Natural killer cell treated with Interleukin-12 subunit alpha and Interleukin-12 subunit beta and Interleukin-15 and Interleukin-18, amount 100 ng/mL, for 72 hours (primary cell): ENCODE measurements at places on chromosomes 1 and 21. TPM values are rescaled to one million over a fixed set of nuclear protein-coding genes. Genes with fewer than 3 reads are reported as not detected.

The UQCRH gene
- 253 TPM for total RNA-seq

The GNAT2 gene
- not detected for total RNA-seq

The MIA3 gene
- total RNA-seq = 43.6 TPM

GRCh38 chr1:53295726-53296116, 32.1 kb downstream of the LRP8 start:
- no peak overlapping the region for H3K4me3 ChIP-seq
- no peaks in the 10 kb centered on the region for H3K27me3 ChIP-seq
- no peak for DNase-seq

GRCh38 chr1:65793359-65793732, 651 bp downstream of the PDE4B start:
- no peak overlapping the region for H3K27ac ChIP-seq
- H3K27me3 ChIP-seq = peaks cover 42% of the 10 kb centered on the region
- peak overlapping the region; percentile 16 for H3K4me3 ChIP-seq
- H3K4me1 ChIP-seq = no peaks in the 10 kb centered on the region

- no peak for DNase-seq
- H3K4me3 ChIP-seq = no peak overlapping the region
- no peak overlapping the region for H3K27ac ChIP-seq
- no peaks in the 10 kb centered on the region for H3K4me1 ChIP-seq
- H3K27me3 ChIP-seq = peaks cover 6% of the 10 kb centered on the region
- no peaks in the 10 kb centered on the region for H3K36me3 ChIP-seq
Observed at GRCh38 chr1:76949503-76949902, 82.2 kb downstream of the ST6GALNAC5 start.

DNA sequence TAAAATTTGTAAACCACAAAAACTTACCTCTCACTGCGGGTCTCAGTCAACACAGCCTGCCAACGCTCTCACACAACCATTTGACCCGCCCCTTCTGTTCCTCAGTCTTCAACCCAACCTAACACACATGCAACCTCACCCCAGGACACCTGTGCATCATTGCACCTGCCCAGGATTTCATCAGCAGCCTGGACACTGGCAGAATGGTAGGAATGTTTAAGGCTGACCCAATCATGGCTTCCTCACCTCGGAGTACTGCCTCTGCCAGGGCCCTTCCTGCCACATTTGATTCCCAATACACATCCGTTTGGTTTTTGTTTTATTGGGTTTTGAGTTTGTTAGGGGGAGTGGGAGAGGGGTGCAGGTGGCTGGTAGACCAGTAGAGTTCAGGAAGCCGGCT, 40.7 kb downstream of the TOMM20 start:
- H3K27me3 ChIP-seq = no peaks in the 10 kb centered on the region
- no peak overlapping the region for H3K4me3 ChIP-seq
- DNase-seq = no peak
- no peak overlapping the region for H3K27ac ChIP-seq
- no peaks in the 10 kb centered on the region for H3K36me3 ChIP-seq
- peaks cover 26% of the 10 kb centered on the region for H3K4me1 ChIP-seq

DNA sequence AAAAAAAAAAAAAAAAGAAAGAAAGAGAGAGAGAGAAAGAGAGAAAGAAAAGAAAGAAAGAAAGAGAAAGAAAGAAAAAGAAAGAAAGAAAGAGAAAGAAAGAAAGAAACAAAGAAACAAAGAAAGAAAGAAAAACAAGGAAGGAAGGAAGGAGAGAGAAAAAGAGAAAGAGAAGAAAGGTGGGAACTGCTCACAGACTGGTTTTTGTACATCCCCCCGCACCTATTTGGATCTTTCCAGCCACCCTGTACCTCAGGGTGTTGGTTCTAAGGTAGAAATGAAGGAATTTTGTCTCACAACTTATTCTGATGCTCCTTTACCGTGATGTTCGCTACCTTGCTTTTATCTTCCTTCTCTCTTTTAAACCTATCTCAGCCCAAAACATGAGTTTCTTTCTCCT, 43.3 kb upstream of the RGS18 start:
- H3K27ac ChIP-seq = no peak overlapping the region
- H3K4me1 ChIP-seq = no peaks in the 10 kb centered on the region
- H3K4me3 ChIP-seq = no peak overlapping the region
- no peaks in the 10 kb centered on the region for H3K27me3 ChIP-seq
- no peaks in the 10 kb centered on the region for H3K36me3 ChIP-seq
- DNase-seq = no peak

DNA sequence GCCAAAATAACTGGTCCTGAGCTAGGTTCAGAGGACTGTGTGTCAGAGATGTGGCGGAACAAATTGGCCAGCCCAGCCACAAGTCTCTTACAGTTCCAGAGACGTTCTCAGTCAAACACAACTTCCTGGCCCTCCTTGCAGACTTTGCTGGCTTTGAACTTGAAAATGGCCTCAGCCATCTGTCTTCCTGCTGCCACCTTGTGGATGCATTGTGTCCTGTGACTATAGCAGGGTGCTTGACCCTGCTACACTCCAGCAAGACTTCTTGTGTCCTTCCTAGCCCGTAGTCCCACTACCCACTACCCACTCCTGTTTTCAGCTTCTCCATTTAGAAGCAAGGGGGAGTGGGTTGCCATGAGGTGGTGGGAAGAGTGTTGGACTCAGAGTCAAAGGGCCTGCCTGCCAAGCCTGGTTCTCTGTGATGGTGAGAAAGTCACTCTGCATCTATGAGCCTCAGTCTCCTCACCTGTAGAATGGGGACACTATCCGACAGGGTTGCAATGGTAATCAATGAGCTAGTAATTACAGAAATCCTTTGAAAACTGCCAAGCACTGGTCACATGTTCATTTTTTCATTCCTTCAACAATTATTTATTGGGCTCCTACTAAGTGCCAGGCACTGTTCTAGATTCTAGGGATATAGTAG, 109.9 kb downstream of the IGSF21 start:
- no peak for DNase-seq
- no peaks in the 10 kb centered on the region for H3K4me1 ChIP-seq
- H3K27ac ChIP-seq = no peak overlapping the region

- no peak for DNase-seq
- H3K27ac ChIP-seq = no peak overlapping the region
- H3K4me1 ChIP-seq = no peaks in the 10 kb centered on the region
- no peaks in the 10 kb centered on the region for H3K36me3 ChIP-seq
- peaks cover 8% of the 10 kb centered on the region for H3K27me3 ChIP-seq
- H3K4me3 ChIP-seq = no peak overlapping the region
Observed at GRCh38 chr1:115179397-115180079, 90.2 kb upstream of the TSPAN2 start.

GRCh38 chr1:193827516-193827915, 641.1 kb upstream of the B3GALT2 start:
- H3K4me3 ChIP-seq = no peak overlapping the region
- DNase-seq = no peak
- H3K4me1 ChIP-seq = no peaks in the 10 kb centered on the region
- no peaks in the 10 kb centered on the region for H3K27me3 ChIP-seq
- peaks cover 7% of the 10 kb centered on the region for H3K36me3 ChIP-seq

DNA sequence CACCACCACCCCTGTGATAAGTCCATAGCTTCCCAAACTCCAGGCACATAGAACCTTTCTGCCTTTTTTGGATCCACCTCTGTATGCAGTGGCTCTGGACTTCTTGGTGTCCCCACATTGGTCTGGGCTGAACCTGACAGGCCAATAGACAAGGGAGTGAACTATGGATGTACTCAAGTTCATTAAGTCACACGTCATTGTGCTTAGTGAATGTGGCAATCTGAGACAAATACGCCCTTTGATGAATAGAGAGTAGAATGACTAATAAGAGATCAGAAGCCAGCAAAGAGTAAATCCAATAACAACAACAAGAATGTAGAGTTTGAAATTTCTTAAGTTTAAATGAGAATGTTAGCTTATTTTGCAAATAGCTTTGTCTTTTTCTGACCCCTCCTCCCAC, 114.8 kb downstream of the ST6GALNAC3 start:
- H3K27me3 ChIP-seq = peaks cover 16% of the 10 kb centered on the region
- H3K27ac ChIP-seq = no peak overlapping the region
- no peaks in the 10 kb centered on the region for H3K36me3 ChIP-seq
- H3K4me3 ChIP-seq = no peak overlapping the region
- DNase-seq = no peak

GRCh38 chr1:9909234-9910046, 629 bp downstream of the CTNNBIP1 start:
- no peak for DNase-seq
- peak overlapping the region; percentile 99 for H3K27ac ChIP-seq
- peak overlapping the region; percentile 100 for H3K4me3 ChIP-seq

DNA sequence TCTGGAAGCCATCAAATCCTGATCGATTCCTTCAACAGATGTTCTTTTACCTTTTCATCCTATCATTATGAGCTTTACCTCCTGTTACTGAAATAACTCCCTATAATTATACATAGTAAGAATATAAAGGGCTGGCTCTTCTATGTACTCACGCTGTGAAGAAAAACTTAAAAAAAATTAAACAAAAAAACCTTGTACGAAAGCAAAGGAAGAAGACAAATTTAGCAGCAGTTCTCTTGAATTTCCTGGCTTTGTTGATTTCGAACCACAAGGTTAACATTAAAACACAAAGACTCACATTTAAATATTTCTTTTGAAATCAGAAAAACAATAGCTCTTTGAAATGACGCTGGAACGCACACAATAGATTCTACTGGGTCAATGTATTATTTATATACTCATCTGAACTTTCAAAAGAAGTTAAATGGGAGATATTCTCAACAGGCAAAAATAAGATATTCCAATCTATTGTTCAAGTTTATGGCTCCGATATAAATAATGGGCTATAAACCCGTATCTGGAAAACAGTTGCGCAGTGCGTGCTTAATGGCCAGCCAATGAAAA, 13.6 kb upstream of the SPEN start:
- peak overlapping the region; percentile 95 for H3K4me3 ChIP-seq
- H3K27ac ChIP-seq = peak overlapping the region; percentile 95
- H3K36me3 ChIP-seq = no peaks in the 10 kb centered on the region

DNA sequence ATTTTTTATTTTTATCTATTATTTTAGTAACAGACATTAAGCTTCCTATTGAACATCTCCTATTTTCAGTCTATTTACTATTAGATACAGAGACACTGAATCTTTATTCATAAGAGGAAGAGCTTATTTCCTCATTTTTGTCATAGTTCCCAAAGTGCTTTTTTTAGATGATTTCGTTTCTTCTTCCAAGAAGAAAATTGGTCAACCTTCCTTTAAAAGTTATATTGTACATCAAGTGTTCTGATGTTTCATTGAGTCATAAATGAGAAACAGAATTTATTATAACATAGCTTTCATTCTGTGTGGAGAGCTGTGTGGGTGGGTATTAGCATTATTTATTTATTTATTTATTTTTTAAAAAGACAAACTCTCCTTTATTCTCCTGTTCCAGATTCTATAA, 50.6 kb upstream of the BACH1 start:
- H3K27me3 ChIP-seq = peaks cover 19% of the 10 kb centered on the region
- DNase-seq = no peak
- H3K4me3 ChIP-seq = no peak overlapping the region
- no peak overlapping the region for H3K27ac ChIP-seq
- H3K36me3 ChIP-seq = no peaks in the 10 kb centered on the region
- H3K4me1 ChIP-seq = peaks cover 6% of the 10 kb centered on the region

DNA sequence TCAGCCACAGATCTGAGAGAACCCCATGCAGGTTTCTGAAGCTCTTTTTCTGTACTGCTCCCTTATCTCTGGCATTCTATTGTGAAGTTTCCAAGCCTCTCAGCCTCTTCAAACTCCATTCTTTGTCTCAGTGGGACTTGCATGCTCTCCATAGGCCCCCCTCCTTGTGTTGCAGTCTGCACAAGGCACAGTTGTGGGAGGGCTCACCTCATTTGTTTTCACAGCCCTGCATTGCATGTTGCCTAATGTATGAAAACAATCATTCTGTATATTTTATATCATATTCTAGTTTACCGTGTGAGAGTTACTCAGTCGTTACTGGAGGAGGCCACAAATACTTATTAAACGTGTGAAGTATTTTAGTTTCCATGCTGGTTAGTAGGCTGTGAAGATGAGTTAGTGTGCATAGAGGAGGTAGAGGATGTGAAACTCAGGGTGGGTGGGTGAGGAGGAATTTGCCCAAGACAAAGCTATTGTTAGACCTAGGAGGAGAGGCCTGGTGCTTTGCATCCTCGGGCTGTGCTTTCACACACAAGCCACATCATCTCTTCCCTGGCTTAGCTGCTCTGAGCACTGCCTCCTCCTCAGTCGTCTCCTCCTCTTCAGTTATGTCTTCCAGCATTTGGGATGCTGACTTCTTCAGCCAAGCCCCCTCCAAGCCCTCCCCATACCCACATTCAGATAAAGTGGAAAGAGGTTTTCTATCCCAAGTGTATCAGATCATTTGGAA, 7.8 kb upstream of the CHI3L2 start:
- H3K4me3 ChIP-seq = peak overlapping the region; percentile 76
- DNase-seq = no peak
- H3K27me3 ChIP-seq = no peaks in the 10 kb centered on the region
- H3K4me1 ChIP-seq = peaks cover 86% of the 10 kb centered on the region
- H3K36me3 ChIP-seq = no peaks in the 10 kb centered on the region
- H3K27ac ChIP-seq = peak overlapping the region; percentile 87

DNA sequence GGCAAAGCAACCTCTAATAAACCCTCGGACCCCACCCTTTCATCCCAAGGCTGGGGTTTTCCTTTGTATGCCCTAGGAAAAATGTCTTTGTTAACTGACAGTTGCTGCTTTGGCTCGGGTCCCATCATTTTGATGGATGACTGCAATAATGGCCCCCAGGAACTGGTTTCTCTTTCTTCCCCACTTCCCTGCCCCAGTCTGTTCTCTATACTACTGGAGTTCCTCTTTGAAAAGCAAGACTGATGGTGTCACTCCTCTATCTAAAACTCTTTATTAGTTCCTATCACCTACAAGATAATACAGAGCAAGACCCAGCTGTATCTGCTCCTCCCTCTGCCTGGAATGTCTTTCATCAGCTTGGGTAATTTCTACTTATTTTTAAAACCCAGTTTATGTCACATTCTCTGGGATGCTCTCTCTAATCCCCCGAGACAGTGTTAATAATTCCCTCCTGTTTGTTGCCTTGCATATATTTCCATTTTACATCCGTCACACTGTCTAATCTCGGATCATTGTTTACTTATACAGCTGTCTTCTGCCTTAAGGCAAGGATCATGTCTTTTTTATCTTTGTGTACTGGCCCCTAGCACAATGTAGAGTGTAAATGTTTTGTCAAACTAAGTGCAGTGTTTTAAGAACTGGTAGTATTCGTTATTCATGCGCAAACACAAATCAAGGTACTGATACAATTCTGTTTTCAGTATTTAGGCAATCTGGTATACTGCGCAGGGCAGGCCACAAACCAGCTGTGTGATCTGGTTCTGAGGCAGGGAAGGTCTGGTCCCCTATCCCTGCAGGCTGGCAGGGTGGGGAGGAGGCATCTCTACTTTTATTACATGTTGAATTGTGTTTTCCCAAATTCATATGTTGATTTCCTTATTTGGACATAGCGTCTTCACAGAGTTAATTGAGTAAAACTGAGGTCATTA, 16.1 kb downstream of the SLAMF1 start:
- H3K4me1 ChIP-seq = peaks cover 66% of the 10 kb centered on the region
- no peak for DNase-seq
- peaks cover 35% of the 10 kb centered on the region for H3K36me3 ChIP-seq
- peak overlapping the region; percentile 43 for H3K4me3 ChIP-seq
- H3K27me3 ChIP-seq = no peaks in the 10 kb centered on the region

GRCh38 chr1:101632548-101633272, 364.0 kb downstream of the OLFM3 start:
- no peak overlapping the region for H3K27ac ChIP-seq
- H3K4me1 ChIP-seq = no peaks in the 10 kb centered on the region
- H3K27me3 ChIP-seq = no peaks in the 10 kb centered on the region
